ENCODE measurements at places on chromosomes 1 and 21.

- DNase-seq = no peak
These were observed 1.7 kb downstream of the COL8A2 start for GRCh38 chr1:36123356-36123755.

GRCh38 chr1:47593598-47594285, 155.9 kb downstream of the FOXD2 start:
- no peak for DNase-seq

DNA sequence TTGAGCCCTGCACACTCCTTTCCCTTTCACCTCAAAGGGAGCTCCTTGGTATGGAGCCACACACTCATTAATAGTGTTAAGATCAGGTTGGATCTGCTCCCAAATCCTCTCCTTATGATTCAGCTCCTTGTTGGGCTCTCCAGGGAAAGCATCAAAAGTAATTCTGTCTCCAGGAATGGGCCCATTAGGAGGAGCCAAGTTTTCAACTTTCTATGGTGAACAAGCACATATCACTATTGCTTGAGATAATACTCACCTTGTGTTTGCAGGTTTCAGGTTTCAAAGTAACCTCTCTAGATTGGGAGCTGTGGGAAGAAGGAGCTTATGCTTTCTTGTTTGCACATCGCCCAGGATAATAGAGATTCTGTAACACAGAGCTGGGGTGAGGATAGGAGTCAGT, 164.8 kb downstream of the TNFSF18 start:
- DNase-seq = no peak

- no peak for DNase-seq
These were observed 46.4 kb upstream of the NBL1 start for GRCh38 chr1:19597496-19598309.

DNA sequence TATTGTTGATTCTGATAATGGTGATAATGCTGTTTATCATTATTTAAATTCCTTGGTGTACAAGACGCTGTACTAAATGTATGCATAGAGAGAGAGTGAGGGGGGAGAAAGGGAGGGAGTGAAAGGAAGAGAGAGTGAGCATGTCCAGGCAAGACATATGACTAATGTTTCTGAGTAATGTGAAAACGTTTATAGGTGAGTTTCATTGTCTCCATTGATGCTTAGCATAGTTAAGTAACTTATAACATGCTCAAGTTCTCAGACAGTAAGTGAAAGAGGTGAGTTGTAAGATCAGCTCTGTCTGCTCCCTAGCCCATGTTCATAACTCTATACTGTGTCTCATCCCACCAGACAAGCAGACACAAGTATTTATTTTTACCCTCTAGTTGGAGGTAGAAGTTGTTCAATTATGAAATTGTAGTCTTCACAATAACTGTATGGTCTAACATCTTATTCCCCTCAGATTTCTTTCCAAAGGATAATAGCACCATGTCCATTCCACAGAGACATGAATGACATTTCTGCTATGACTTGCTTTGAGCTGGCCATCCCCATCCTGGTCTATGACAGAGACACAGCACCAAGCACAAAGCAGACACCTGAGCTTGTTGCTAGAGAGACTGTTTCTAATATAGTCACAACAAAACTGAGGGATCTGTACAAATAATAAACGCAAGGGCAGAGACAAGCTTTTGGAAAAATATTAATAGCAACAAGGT, 285.1 kb downstream of the CACNA1E start:
- DNase-seq = no peak

DNA sequence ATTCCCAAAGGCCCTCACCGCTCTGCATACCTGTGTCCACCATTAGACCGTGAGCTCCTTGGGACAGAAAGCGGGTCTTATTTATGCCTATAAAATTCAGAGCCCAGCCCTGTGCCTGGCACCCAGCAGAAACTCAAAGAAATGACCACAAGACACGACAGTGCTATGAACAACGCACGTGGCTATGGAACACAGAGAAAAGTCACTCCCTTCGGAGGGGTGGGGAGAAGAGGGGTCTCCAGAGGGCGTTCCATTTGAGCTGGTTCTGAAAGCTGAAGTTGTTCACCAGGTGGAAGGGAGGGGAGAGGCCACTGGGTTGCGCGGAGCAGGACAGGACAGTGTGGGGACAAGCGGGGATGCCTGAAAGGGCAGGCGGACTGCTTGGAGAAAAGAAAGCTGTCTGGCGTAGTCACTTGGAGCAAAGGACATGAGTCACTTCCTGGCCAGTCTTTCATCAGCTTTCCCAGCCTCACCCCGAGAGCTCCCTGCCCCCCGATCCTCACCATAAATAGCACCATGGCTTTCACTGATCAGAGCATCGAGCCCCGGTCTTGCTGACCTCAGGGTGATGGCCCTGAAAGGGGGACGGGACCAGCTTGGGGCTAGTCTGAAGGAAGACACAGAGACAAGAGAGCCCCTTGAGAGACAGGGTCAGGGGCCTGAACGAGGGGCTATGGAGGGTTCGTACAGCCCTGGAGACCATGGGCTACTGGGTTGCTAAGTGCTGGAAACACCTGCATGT, 28.5 kb downstream of the ECE1 start:
- DNase-seq = no peak

DNA sequence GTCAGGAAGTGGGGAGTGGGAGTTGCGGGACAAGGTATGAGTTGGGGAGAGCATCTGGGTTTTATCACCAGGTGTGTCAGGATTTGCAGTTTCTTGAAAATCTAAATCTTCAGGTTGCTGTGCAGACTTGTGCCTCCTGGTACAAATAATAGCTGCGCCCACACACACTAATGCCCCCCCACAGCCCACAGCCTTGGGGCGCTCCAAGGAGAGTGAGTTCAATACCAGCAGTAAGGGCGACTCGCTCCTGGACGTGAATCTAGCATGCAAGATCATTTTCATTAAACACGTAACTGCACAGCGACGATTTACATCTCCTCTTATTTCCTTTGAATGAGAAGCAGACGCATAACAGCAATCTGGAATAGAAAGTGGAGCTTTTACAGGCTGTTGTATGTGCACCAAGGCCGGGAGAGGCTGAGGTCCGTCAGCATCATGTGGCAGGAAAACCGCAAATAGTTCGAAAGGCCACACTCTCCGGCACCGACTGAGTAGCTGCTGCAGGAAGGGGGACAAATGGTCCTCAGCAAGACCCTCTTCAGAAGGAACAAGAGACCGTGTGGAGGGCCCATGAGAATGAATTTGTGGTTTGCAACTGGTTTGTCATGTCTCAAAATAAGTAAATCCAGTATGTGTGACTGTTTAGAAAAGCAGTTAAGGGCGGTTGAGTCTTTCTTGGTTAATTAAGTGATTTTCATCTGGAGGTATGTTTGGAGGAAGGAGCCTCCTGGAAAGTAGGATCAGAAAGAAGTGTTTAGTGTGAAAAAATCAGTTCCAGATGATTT, 439.5 kb downstream of the SMYD3 start:
- no peak for DNase-seq

DNA sequence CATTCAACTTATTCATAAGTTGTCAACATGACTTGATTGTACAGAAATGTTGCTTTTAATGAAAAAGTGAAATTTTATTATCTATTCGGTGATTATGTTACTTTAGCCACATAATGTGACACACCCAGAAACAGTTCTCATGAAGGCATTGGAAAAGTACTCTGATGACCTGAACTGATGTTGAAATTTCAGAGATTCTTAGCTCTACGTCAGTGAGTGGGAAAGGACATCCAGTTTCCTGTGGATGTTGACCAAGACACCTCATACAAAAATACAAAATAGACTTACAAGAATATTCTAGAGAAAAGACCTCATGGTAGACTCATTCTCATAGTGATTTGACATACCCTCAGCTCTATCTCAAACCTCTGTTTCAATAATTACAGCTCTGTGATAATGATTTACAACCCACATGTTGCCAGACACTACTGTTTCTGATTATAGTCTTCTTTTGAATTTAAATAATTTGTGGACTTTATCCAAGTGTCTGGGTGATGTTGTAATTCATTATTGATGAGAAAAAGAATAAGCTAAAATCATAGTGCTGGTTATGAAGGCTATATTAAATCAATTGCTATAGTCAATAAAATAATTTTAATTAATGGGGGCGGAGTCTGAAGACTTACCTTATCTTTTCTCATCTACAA, 37.3 kb downstream of the KCNK2 start:
- DNase-seq = no peak

- no peak for DNase-seq
These were observed 140.1 kb upstream of the DUSP10 start for GRCh38 chr1:221881805-221882581.

DNA sequence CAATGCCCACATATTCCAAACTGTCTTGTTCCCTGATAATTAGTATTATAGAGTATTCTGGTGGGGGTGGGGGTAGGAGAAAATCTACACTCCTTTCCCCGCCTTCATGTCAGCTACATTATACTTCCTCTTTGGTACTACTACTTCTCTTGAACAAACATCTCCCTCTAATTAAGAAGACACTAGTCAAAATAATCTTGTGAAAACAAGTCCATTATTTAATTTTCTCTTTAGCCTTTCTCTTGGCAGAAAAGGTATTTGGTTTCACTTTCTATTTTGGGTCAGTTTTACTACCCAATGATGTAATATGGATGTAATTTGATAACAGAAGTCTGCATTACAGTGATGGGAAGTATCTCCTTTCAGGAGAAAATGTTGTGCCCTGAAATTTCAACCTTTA, 22.5 kb downstream of the NTMT2 start:
- DNase-seq = no peak

GRCh38 chr1:64962441-64962840, 3.9 kb downstream of the JAK1 start:
- peak; percentile 29 for DNase-seq

GRCh38 chr1:76501136-76501535, 366.1 kb upstream of the ST6GALNAC5 start:
- DNase-seq = no peak

GRCh38 chr1:177164380-177165068, at the start of gene ASTN1:
ASTN1 (minus strand) TSS chr1:177164712; CDS start chr1:177164676, 36 bp downstream.
- no peak for DNase-seq

- no peak for DNase-seq
These were observed 8.8 kb downstream of the FMN2 start for GRCh38 chr1:240100371-240100934.

GRCh38 chr1:200290010-200290685, 119.7 kb downstream of the ZNF281 start:
- DNase-seq = no peak

DNA sequence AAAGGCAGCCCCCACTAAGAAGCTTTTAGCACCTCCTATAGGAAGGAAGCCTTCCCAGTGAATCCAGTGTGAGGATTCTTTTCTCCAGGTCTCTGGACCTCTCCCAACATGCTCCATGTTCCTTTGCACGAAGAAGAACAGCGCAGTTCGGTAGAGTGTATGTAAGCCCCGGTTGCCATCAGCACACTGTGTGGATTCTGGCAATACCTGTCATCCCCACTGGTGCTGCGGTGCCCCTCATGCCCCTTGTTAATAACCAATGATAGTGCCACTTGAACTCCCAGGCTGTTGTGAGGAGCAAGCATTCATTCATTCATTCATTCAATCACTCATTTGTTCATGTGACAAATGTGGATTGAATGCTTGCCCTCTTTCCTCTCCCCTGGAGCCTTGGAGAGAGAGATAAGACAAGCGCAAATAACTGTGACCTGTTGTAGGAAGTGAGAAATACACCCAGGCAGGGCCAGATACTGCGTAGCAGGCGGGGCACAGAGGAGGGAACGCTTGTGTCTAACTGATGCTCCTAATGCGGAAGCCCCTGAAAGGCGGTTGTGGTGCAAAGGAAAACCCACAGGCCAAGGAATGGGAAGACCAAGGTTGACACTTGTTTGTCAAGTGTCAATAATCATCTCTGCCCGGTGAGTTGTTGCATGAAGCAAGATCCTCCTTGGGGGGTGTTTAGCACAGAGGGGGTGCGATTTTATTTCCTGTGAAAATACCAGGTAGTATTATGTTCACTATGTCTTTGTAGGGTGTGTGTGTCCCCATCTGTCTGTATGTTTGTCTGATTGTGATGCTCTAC, 9.8 kb downstream of the LGR6 start:
- no peak for DNase-seq

DNA sequence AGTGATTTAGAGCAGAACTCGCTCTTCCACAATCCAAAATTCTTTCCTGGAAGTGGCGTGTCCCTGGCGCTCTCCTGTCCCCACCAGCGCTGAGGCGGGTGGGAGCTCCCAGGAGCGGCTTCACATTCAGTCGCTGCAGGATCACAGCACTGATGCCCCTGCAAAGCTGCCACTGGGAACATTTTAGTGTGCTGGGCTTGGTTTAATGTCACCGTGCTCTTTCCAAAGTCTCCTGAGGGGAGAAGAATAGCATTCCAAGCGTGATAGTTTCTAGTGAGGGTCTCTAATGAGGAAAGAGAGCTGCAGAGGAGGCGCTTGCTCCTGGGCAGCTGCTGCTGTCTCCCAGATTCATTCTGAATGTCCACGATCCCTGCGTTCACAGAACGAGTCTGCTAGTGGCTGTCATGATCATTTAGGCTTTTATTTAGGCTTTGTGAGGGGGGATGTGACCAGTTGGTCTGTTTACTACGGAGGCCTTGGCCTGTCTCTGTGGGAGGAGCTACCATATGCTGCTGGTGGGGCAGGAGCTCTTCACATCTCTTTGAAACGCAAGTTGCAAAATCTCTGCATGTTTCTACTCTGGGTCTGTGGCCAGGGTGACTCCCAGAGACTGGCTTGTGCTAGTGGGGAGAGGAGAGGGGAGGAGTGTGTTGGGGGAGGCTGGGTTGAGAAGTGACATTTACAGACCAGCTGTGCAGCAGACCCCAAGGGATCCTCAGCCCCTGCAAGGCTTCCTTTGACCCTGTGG, 23.4 kb downstream of the OLFML3 start:
- DNase-seq = no peak

- no peak for DNase-seq
These were observed 77.8 kb upstream of the C1orf105 start for GRCh38 chr1:172342584-172343239.

GRCh38 chr21:45381036-45381787, 23.8 kb upstream of the COL18A1 start:
- DNase-seq = no peak

DNA sequence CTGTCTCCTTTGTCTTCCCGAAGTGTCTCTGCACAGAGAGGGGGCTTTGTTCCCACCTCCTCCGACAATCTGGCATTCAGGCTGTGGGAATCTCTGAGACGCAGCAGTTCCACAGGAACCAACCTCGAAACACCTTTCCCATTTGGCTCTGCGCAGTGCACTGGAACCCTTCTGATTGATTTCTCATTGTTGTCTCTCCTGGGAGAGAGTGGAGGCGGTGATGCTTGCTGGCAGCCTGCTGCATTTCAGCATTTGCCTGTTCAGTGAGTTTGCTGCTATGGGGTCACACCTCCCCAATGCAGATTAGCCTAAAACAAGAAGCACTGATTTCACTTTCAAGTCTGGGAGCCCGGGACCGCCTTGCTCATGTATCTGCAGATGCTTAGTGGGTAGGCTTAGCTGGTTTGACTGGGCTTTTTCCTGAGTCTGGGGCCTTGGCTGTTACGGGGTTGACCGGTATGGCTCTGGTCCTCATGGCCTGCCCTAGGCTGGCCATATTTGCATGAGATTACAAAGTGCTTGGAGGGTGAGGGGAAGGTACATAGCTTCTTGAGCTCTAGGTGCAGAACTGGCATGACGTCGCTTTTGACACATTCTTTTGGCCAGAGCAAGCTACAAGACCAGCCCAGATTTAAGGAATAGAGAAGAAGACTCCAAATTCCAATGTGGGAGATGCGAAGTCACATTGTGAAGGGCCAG, 695.3 kb downstream of the PTPRU start:
- DNase-seq = no peak
